ENCODE measurements at places on chromosomes 6 and 20.

- DNase-seq: no peak
Measured at GRCh38 chr6:156910938-156911337, 133.8 kb downstream of the ARID1B start.

DNA sequence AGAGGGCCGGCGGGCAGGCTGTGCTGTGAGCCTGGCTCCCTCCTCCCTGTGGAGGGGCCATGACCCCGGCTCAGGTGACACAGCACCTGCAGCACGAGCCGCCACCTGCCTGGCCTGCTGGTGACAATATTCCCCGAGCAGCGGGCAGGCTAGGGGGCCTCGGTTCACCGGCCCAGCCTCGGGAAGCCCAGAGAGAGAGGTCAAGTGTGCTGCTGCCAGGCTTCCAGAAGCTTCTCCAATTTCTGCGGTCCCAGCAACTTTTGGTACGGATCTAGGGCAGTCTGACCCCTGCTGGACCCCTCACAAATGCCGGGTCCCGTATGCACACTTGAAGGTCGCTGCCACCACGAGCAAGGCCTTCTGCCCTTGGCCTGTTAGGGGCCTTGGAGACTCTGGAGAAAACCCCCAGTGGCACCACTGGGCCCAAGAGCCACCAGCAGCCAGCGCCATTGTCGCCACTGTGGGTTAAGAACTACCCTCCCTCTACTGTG, 38.6 kb upstream of the NOL4L start:
- no peak for DNase-seq

- no peak for DNase-seq
Measured at GRCh38 chr6:165110860-165111259, 198.5 kb downstream of the C6orf118 start.

DNA sequence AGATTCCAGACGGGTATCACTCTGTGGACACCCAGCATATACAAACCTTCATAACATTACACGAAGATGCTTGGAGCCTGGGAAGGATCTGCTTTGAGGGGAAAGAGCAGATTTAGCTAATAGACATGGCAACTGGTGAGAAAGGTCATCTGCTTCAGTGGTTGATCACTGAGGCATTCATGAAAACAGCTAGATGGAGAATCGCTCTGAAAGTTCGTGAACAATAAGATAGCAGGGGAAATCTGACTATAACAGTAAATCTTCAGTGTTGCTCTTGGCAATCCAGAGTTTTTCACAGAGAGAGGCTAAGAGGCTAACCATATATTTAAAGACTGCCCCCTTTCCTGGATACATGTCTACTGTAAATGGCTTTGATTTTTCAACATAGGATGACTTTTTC, 245.3 kb downstream of the FARS2 start:
- no peak for DNase-seq

GRCh38 chr20:4959592-4959991, 41.7 kb downstream of the SLC23A2 start:
- DNase-seq: no peak

DNA sequence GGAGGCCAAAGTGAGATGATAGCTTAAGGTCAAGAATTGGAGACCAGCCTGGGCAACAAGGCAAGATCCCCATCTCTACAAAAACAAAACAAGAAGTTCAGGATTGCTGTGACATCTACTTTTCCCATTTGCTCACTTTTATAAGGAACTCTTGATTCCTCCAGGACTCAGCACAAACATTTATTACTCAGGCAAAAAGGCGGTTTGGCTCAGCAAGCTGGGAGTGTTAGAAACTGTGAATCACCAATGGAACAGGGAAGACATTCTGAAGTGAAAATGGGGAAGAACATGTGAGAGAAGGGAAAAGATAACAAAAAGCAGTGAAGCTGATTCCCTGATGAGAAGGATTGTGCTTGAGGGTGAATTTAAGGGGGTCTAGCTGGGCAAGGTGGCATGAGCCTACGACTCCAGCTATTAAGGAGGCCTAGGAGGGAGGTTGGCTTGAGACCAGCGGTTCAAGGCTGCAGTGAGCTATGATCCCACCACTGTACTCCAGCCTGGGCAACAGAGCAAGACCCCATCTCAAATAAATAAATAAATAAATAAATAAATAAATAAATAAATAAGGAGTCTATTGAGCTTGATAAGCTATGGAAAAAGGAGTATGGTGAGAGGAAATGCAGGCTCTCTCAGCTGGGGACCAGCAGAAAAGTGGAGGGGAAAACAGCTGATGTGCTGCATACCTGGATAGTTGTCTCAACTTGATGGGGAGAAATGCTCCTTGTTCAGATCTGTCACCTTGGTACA, 65.4 kb upstream of the HDDC2 start:
- DNase-seq: no peak

- no peak for DNase-seq
Measured at GRCh38 chr20:58783511-58784011, 67.1 kb downstream of the GNAS-AS1 start.

GRCh38 chr20:11473983-11474382, 443.7 kb upstream of the BTBD3 start:
- no peak for DNase-seq

GRCh38 chr20:23446505-23446904, 6.2 kb downstream of the CST11 start:
- no peak for DNase-seq

DNA sequence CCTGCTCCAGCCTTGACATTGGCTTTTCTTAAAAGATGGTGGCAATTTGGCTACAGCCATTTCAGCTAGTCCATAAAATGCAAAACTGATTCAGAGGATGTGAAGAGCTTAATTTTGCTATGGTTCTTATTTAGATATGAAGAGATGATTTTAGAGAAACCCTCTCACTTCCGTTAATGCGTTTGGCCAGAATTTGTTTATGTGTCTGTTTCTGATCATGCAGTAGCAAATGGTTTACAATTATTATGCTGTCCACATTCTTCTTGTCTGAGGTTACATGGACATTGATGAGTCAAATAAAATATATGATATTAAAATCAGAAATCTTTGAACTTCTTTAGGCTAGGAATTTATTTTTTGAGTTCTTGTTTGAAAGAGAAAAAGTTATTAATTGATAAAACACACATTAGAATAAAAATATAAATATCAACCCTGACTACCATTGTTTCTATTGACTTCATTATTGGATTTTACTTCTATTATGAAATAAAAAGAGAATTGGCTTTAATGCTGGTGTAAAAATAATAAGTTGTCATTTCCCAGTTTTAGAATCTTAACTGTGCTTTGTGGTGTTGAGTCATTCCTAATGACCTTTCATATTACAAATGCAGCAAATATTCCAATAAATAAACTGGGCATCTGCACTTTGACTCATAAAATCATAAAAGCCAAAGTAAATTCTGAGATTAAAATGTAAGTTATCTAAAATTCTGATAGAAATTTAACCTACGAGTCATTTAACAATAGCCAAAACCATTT, 1286.0 kb upstream of the GJE1 start:
- no peak for DNase-seq

DNA sequence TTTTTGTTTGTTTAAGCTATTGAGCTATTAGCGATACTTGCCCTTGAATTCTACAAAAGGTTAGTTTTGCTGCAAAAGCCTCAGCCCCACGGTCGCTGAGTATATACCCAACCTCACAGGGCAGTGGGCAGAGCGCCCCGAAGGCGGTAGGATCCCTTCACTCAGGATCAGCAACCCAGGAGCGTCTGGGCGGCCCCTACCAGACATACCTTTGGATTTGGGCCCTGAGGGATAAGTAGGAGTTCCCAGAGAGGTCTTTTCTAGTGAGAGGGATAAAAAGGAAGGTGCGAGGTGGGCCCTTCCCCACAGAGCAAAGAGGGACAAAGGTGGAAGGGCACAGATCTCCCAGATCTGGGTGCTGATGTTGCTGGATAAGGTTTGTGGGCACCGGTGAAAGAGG, 6.1 kb downstream of the SASH1 start:
- no peak for DNase-seq

- DNase-seq: no peak
Measured at GRCh38 chr6:66478705-66479104, 771.7 kb upstream of the EYS start.

- DNase-seq: no peak
Measured at GRCh38 chr6:82144007-82144851, 103.3 kb downstream of the IBTK start.

- no peak for DNase-seq
Measured at GRCh38 chr6:35007016-35007415, 118.0 kb downstream of the ANKS1A start.

- no peak for DNase-seq
Measured at GRCh38 chr6:3887150-3887700, 38.1 kb downstream of the FAM50B start.

- no peak for DNase-seq
Measured at GRCh38 chr6:63802606-63803206, 167.1 kb downstream of the PHF3 start.

DNA sequence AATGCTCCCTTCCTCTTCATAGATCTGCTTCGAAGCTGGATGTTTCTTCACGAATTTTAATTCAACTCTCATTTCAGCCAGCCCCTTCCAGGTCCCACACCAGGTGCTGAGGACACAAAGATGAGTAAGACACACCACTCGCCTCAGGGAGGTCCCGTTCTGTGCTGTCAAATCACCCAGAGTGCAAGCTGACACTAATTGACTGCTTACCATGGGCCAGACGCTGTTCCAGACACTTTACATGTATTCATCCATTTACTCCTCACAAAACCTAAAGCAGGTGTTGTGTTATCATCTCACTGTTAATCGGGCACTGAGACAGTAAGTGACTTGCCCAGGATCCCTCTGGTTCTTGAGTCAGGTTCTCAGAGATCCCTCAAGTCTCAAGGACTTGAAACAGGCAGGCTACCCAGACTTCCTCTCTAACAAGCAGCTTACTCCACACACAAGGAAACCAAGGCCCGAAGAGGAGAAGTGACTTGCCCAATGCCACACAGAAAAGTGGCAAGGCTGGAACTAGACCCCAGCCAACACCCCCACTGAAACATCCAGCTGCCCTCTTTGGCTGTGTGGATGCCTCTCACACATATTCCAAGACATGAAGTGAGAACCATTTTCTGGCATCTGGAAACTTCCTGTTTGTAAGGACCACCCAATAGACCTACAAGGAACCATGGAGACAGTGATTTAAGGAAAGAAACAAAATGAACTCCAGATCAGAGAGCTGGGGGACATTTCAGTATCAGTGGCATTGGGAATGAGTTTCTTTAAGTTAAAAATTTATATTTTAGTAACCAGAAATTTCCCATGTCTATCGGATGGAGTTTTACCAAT, 174.5 kb downstream of the CDC5L start:
- DNase-seq: no peak

DNA sequence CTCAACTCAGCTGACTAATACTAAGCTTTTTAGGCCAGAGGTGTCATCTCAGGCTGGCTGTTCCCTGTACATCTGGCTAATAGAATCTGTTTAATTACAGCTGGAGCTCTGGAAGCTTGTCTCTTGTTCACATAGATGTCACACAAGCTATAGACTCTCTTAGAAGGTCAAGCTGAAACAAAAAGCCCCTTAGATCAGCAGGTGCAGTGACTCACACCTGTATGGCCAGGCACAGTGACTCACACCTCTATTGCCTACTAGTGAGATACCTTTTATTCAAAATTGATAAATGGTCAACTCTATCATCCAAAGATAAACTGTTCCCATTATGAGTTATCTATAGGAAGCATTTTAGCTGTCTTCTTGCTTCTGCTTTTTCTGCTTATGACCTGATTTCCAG, 29.9 kb upstream of the MTHFD1L start:
- DNase-seq: no peak

DNA sequence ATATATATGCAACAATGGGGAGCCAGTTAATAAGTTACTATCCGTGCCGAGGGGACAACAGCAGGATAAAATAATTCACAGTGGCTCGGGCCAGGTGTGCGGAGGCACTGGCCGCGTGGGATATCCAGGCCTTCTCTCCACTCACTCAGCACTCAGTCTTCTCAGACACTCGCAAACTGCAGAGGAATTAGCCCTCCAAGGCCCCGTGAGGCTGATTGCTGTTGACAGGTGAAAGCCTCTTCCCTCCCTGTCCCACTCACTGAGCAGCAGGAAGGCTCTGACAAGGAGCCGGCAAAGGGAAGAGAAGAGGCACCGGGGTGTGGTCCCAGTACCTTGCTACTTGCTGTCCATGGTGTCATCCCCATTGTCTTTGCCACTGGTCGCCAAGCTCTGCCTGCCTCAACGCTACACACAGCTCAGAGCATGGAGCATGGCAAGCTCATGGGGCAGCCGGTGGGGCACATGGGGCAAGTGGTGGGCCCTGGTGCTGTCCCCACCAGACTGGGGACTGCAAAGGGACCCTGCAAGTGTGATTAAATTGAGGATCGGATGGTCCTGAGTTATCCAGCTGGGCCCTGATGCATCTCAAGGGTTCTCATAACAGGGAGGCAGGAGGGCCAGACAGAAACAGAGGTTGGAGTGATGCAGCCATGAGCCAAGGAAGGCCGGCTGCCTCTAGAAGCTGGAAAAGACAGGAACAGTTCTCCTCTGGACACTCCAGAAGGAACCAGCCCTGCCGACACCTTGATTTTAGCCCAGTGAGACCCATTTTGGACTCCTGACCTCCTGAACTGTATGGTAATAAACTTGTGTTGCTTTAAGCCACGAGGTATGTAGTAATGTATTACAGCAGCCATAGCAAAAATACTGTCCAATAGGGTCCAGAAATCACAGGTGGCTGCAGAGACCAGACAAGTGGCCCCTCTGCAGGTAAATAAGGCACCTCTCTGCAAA, 119.7 kb downstream of the PSMB1 start:
- no peak for DNase-seq

GRCh38 chr6:153538491-153538890, 407.4 kb upstream of the RGS17 start:
- DNase-seq: no peak

GRCh38 chr6:35082733-35083403, 58.3 kb downstream of the TCP11 start:
- DNase-seq: no peak

DNA sequence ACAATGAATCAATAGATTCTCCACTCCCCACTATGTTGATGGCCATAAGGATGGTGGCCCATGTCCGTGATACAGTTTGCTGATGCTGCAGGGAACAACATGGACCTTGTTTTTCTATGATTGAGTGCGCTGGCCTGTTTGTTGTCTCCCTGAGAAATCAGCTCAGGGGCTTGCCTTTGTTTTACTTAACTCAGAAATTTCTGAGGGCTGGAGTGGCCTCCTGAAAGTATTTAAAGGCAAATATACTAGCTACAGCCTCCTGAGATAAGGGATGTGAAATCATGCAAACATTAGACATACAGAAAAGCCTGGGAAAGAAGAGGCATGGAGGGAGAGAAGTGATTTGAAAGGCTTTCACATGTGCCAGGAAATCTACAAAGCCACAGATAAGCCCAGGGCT, 170.3 kb upstream of the FLRT3 start:
- DNase-seq: no peak

GRCh38 chr6:141641951-141642350, 490.8 kb upstream of the GJE1 start:
- no peak for DNase-seq

DNA sequence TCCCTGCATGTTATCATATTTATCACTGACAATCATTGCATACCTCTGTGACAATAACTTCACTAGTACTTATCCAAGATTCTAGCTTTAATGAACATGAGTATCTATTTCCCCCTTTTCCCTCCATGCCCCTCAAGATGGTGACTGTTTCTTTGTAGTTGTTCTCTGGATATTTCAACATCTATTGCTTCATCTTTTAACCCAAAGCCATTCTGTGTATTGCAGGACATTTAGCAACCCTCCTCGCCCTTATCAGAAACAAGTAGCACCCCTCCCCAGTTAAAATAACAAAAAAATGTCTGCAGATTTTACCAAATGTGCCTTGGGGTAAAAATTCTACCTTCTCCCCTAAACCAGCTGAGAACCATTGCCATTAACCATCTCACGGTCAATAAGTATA, 979.8 kb upstream of the MANEA start:
- DNase-seq: no peak
